Renal cortical epithelial cell (primary cell): ENCODE measurements at places on chromosomes 11 and 22.

DNA sequence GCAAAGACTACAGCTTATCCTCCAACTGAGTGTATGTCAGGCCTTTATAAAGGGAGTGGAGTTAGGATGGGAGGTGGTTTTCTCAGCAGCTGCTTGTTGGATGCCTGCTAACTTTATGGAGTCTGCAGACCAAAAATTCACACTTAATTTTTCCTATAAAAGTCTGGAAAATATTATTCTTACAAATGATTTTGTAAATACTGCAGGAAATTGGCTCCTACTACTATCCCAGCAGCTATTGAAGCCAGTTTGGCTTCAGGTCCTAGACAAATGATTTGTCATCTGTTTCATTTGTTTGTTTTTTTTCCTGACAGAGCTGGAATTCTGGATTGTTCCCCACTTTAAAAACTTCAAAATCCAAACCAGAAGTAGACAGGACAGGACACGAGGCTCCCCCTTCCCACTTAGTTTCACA, 292.5 kb downstream of the TMEM135 start:
- no peak for DNase-seq

DNA sequence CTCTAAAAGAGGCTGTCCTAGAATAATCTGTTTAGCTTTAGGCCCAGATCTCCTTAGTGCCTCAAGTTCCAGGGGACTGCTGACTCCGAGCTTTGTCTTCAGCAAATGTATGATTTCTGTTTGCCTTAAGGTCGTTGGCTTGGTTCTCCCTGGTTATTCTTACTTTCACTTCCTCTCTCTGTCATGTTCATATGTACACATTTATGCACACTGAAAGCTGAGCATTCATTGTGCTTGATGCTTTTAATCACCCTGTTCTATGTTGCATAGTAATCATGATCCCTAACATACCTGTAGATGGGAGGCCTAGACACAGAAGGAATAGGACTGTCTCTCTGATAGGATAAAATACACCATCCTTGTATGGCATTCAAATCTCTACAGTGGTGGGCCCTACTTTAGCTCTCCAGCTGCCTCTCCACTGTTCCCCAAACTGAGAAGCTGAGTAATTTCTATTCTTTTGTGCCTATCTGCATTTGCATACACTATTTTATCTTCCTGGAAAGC, 7.2 kb downstream of the PPFIBP2 start:
- no peak for DNase-seq

GRCh38 chr11:33695051-33695566, 5.5 kb downstream of the C11orf91 start:
- peak; percentile 79 for DNase-seq

DNA sequence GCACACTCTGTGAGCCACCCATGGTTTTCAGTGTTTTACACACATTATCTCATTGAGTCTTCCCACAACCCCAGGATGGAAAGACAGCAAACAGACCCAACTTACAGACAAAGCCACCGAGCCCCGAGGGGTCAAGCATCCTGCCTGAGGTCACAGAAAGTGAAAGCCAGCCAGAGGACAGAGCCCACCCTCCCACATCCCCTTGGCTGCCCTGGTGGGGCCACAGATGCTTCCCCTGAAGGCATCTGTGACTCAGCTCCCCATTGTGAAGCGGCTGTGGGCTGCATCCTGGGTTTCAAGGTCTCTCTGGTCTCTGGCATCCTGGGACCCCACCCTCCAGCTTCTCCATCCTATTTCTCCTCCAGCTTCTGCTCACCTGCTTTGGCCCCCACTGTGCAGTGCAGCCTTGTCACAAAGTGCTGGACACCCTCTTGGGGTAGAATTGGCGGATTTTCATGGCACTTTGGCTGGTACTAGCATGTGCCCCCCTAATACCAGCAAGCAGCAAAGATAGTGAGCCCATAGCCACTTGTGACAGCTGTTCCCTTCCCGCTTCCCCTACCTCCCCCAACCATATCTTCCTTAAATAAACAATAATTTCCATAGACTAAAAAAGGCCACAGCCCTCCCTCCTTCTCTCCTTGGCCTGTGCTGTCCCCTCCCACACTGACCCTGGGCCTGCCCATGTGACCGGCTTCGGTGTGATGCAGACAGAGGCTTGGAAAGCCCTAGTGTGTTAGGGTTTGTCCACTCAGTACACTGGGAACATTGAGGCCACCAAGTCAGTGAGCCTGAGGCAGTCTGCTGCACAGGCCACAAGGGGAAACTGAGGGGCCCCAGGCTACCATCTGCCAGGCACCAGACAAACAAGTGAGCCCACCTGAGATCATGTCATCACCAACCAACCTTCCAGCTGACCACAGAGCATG, 53.9 kb upstream of the SHISAL1 start:
- no peak for DNase-seq

- no peak for DNase-seq
These were observed 2.4 kb upstream of the HEPHL1 start for GRCh38 chr11:94018721-94019120.

- DNase-seq = no peak
These were observed 79.7 kb upstream of the CSNK2A3 start for GRCh38 chr11:11432621-11433319.

GRCh38 chr11:9210224-9210921, 54.8 kb downstream of the DENND5A start:
- DNase-seq = peak; percentile 42

- peak; percentile 59 for DNase-seq
These were observed 72.8 kb downstream of the PPP2R1B start for GRCh38 chr11:111693224-111693937.
